ENCODE measurements at places on chromosomes 16 and 17.

GRCh38 chr16:967077-967541 lies 3.7 kb downstream of the LMF1 start:
- no peak for DNase-seq

DNA sequence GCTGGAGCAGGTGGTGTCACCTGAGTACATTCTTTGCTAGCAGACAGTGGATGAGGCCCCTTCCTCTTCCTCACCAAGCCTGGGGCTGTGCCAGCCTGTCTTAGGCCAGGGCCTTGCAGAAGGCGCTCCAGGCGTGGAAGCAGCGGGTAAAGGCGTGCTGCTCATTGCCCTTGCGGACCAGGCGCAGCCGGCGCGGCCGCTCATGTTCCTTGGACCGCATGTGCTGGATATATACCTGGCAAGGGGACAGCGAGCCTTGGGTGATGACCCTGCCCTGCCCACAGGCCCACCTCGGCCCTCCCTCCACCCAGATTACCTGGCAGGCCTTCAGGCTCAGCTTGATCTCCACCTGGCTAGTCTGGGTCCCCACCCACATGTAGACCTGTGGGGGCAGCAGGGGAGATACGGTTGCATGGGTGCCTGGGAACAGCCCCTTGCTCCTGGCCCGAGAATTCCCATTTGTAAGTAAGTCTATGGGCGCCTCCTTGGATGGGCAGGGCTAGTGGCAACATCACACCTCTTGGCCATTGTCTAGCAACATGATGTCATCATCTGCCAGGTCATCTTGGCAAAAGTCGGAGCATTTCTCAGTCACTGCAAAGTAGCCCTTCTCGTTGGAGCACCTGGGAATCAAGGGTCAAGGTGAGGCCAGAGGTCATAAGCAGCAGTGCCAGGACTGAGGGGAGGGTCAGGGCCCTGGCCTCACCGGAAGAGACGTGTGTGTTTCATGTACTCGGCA lies 13.3 kb downstream of the FLII start:
- DNase-seq, result no peak

DNA sequence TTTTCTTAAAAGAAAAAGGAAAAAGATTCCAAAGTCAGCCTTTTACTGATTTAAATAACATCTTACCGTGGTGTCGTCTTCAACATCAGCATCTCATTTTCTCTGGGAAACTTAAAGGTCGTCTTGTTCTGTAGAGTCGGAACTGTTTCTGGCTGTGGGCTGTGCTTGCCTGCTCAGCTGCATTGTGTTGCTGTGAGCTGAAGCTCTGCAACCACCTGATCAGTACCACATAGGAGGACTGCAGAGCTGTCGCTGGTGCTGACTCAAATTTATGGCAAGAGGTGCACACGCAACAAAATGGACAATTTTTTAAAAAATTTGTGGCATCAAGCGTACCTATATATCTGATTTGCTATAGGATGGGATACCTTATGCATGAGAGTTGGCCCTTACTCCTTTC lies at the start of gene OMG:
TSS of gene OMG (minus strand) at position 150 of the 400 bp plus-strand sequence. CDS start 908 bp downstream, outside the sequence.
- no peak for DNase-seq

DNA sequence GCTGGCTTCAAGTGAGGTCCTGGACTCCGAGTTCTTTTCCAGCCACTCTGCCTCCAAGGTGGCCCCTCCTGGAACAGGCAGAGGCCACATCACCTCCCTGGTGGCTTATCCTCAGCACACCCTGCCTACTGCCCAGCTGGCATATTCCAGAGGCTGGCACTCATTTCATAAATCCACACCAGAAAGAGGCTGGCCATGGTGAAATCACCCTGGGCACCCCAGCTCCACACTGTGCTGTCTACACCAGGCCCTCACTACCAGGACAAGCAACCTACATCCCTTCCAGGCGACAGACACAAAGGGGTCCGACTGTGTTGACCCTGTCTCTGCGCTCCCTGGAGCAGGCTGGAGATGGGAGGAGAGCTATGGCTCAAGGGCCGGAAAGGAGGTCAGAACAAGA lies 100.2 kb downstream of the C16orf78 start:
- DNase-seq, result peak; percentile 3

DNA sequence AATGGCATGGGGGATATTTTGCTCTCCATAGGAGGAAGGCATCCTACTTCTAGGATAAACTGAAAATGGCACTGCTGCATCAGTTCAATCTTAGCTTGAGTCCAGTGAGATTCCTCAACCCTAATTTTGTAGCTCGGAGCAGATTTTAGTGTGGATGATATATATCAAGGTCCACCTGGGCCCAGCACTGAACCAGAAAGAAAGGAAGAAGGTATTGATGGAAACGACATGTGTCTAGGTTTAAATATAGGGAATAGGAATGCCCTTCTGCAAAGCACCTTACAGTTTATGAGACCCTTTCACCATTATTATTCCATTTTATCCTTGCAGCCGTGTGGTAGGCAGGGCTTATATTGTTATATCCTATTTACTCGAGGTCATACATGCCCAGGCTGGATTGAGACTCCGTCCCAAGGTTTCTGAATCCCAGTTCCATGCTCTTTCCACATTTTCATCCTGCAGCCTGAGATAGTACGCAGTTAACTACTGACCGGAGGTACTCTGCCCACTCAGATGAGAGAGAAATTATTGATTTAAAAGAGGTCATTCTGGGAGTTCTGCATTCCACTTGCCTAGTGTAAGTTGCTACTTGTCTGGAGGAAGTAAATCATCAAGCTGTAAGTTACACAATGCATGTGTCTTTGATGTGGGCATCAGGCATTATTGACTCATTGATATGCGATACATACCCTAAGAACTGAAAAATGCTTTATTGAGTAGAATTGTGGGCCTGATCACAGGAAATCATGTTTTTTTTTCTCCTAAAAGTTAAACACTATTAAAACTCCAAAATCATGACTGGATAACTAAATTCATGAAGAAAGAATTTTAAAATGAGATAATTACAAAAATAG lies 10.1 kb downstream of the KRT39 start:
- DNase-seq, result no peak

DNA sequence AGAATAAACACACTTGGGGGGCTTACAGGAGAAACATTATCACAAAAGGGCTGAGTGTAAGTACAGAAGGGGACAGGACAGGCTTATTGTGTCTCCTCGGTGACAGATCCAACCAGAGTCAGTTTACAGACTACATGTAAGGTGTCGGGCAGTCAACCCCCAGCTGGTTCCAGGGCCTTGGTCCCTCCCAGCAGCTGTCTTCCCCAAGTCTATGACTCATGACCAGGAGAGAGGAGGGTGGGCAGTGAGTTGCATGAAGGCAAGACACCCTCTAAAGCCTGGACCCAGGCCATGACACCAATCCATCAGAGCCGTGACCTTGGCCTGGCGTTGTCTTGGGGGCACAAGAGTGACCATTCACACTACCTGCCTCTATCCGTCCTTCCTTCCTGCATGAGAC lies 276.2 kb upstream of the CCL2 start:
- DNase-seq, result no peak

GRCh38 chr16:51763072-51763661 lies 612.1 kb upstream of the SALL1 start:
- no peak for DNase-seq
